A549 treated with ZK216348 at 1 μM for 4 hours (cell line): ENCODE measurements at places on chromosomes 7 and 10. TPM values are rescaled to one million over a fixed set of nuclear protein-coding genes. Genes with fewer than 3 reads are reported as not detected.

The SEMA3C gene
- total RNA-seq: 54.0 to 82.3 TPM (median 63.0 TPM) in 5 replicates

The CLEC2L gene
- total RNA-seq: 0.25 TPM in 1 of 5 replicates, not detected in the others

The C7orf33 gene
- not detected in 5 replicates for total RNA-seq

The GOLGA7B gene
- total RNA-seq: 2.9 to 4.5 TPM (median 4.0 TPM) in 5 replicates

The CTAGE6 gene
- total RNA-seq: not detected in 5 replicates

The CPA1 gene
- total RNA-seq: not detected in 5 replicates

The CYP2C8 gene
- not detected in 5 replicates for total RNA-seq

The DNA2 gene
- 5.5 to 11.7 TPM (median 10.1 TPM) in 5 replicates for total RNA-seq

The VSTM4 gene
- 0.21 to 0.59 TPM (median 0.39 TPM) in 5 replicates for total RNA-seq

The GDF2 gene
- not detected in 5 replicates for total RNA-seq

The UCMA gene
- not detected in 5 replicates for total RNA-seq

The TCAF1 gene
- 11.8 to 21.6 TPM (median 17.9 TPM) in 5 replicates for total RNA-seq

The CDH23 gene
- 1.4 to 3.9 TPM (median 2.5 TPM) in 5 replicates for total RNA-seq

The TBRG4 gene
- 79.7 to 114 TPM (median 108 TPM) in 5 replicates for total RNA-seq

The ANKMY2 gene
- total RNA-seq: 10.8 to 15.2 TPM (median 12.5 TPM) in 5 replicates

The TMEM270 gene
- total RNA-seq: 0.23 to 0.40 TPM in 2 of 5 replicates, not detected in the others

The PNLIPRP1 gene
- not detected in 5 replicates for total RNA-seq

The MUC3A gene
- 9.8 to 23.5 TPM (median 22.0 TPM) in 5 replicates for total RNA-seq
